NCI-H446 (cell line): ENCODE measurements at places on chromosomes 2 and 18.

- DNase-seq = no peak
These were observed 121.8 kb downstream of the GPR39 start for GRCh38 chr2:132538331-132538855.

- peak; percentile 70 for DNase-seq
These were observed 12.6 kb downstream of the PIK3C3 start for GRCh38 chr18:41967680-41968079.

- DNase-seq = no peak
These were observed 99.8 kb downstream of the AFF3 start for GRCh38 chr2:100042562-100042961.

DNA sequence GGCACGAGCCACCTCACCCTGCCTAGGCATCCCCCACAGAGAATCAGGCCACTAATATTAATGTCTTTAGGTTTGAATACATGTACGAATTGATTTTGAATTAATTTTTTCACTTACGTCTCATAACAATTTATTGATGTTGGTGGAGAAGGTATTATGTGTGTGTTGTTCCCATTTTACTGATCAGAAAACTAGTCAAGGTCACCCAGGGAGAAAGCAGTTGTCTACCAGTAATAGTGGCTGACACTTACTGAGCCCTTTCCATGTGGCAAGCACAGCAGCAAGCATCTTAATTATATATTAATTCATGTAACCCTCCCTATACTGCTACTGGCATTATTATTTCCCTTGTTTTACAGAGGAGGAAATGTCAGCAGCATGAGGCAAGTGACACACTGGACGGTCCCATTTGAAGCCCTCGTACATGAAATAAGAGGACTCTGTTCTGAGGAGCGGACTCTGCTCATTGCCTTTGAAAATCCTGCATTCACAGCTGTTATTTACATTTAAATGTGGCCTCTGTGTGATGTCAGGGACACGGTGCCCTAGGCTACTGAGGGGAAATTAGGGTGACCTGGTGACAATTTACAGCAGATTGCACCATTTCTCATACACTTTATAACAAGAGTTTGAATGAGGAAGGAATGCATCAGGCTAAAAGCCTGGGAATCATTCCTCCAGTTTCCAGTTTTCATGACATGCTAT, 30.9 kb upstream of the KCNE4 start:
- DNase-seq = no peak

- DNase-seq = no peak
These were observed 178.1 kb downstream of the FAM210A start for GRCh38 chr18:13548106-13548819.

DNA sequence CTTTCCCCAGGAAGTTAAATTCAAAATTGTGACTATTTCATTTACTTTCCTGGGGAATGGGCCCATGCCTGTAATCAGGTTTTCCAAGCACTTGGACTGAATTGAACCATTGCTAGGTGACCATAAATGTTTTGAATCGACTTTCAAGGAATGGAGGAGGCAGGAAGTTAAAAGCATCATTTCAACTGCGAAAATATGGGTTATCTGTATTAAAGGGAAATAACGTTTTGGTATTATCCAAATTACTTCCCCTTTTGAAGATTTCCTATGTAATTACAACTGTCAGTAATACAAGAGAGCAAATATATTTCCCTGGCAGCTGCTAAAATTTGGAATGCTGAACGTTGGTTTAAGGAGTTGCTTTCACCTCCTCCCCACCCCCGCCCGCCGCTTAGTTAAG, 19.0 kb downstream of the PNO1 start:
- DNase-seq = no peak

- DNase-seq = no peak
These were observed 1941.2 kb upstream of the CELF4 start for GRCh38 chr18:39506581-39507330.

GRCh38 chr2:238239543-238239862, 335 bp downstream of the HES6 start:
- no peak for DNase-seq

GRCh38 chr18:25454730-25455129, 102.8 kb upstream of the ZNF521 start:
- DNase-seq = no peak
